ENCODE measurements at places on chromosomes 11 and 22.

GRCh38 chr22:49534386-49534785 is 293.3 kb downstream of the BRD1 start:
- no peak for DNase-seq

DNA sequence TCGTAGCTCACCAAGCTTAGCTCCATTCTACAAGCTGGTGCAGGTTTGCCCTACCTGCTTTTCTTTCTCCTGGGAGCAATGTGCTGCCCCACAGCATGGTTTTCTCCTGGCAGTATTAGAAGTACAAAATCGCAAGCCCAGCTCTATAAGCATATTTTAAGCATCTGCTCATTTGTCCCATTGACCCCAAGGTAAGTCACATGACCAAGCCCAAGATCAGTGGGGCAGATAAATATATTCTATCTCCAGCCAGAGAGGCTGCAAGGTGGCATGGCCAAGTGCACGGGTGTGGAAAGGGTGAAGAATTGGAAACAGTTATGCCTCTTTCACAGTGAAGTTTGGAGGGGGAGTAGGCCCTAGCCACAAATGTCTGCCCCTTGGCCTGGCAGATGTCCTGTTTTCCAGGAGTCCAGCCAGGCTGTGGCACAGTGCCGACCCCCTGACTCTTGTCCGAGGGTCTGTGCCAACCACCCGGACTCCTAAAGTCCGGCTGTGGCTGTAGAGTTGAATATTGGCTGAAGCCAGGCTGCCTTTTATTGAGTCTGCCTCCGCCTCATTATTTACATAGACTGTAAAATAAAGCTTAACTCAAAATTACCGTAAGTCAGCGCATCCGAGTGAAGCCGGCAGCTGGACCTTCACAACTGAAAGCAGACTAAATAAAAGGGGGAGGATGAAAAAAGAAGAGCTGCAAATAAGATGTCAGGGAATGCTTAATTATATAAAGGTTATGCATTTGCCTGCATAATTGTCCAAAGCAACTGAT is 165.7 kb downstream of the COMMD9 start:
- no peak for DNase-seq

- no peak for DNase-seq
Measured at GRCh38 chr22:37368058-37368457, 59.2 kb downstream of the ELFN2 start.

DNA sequence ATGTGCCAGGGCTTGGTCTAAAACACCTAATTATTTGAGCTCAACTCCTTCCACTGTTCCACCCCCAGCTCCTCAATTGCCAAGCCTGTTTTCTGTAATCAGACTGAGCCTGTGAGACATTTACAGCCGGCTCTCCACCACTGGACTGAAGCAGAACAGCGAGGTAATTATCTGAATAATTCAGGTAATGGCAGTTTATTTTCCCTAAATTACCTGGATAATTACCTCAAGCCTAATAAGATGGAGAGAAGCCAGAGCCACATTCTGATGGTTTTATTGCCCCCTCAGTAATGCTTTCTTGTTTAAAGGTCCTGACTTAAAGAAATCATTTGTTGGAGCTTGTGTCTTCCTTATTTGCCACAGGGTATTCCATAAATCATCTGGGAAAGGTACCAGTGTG is 64.2 kb downstream of the FZD4 start:
- DNase-seq = no peak

DNA sequence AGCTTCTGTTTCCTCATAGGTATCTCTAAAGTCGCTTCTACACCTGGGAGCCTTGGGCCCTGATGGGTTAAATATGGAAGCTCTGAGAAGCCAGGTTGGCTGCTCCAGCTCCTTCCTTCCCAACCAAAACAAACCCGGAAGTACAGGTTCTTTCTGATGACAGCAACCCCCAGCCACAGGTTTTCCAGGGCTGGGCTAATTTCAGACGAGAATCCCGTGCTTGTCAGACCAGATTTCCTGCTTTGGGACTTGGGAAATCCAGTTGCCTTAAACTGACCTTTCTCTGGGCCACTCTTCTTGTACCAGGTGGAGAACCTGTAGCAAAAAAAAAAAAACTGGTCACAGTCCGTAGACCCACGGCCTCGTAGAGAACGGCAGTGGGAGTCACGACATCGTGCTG is 51.9 kb downstream of the RBX1 start:
- no peak for DNase-seq

GRCh38 chr22:47093720-47094119 is 331.3 kb downstream of the TBC1D22A start:
- no peak for DNase-seq

GRCh38 chr22:26502688-26503561 is 9.3 kb downstream of the TFIP11 start:
- no peak for DNase-seq

DNA sequence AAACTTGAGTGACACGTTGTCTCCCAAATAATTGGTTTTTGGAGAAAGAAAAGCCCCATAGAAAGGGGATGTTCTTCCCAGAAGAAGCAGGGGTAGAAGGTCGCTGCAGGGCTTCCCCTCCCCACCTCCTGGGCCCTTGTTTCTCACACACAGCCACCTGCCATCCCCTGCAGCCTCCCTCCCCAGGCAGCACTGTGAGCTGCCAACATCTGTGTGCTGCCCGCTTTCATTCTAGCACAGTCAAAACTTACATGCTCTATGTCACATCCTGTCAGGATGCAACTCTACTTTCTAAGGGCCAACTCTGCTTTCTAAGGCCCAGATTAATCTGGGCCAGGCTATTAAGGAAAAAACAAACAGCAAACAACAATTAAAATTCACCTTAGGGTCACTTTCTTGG is 309.4 kb upstream of the ZC3H12C start:
- DNase-seq = no peak

- DNase-seq = no peak
Measured at GRCh38 chr11:107583629-107584195, 7.2 kb upstream of the ELMOD1 start.

DNA sequence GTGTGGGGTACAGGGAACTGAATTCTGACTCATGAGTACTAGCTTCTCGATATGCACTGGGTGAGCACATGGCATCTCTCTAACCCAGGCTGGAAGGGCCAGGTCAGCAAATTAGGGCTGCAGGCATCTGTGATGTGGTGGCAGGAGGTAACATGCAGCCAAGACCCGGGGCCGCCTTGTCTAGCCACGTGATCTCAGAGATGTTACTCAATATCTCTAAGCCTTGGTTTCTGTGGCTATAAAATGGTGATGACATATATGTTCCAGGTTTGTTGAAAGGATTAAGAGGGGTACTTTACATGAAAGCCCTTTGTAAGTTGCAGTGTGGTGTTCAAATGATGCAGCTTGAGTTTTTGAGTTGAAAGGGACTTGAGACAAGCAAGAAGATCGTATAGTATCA is 3.2 kb downstream of the ST14 start:
- peak; percentile 57 for DNase-seq

GRCh38 chr22:49812838-49813237 is 14.8 kb downstream of the BRD1 start:
- no peak for DNase-seq

GRCh38 chr11:15747671-15748070 is 608.7 kb downstream of the SOX6 start:
- DNase-seq = no peak

- DNase-seq = peak; percentile 35
Measured at GRCh38 chr22:40176921-40177737, 596 bp upstream of the TNRC6B start.

GRCh38 chr11:60700689-60701468 is 1.5 kb downstream of the MS4A8 start:
- DNase-seq = peak; percentile 35

GRCh38 chr22:30890686-30891442 is 77.7 kb downstream of the MORC2 start:
- peak; percentile 20 for DNase-seq

DNA sequence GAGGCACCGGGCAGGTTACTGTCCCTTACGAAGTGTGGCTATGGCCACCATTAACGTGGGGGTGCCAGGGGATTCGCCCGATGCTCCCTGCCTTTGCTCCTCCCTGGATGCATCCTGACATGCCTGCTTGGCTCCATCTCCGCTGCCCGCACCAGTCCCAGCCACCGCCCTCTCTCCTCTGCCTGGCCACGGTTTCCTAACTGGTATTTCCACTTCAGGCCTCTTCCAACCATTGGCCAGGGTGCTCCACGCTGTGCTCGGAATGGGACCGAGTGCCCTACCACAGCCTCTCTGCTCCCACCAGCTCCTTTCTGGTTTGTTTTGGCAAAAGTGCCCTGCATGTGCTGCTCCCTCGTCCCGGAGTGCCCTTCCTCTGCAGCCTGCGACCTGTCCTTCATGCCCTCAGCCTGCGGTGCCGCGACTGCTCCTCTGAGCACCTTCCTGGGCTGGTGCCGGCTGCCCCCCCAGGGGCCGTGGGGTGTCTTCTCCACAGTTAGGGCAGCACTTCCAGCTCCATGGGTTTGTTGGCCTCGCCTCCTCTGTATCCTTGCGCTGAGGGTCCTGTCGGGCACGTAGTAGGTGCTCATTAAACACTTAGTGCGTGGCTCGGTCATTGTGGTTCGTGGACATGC is 12.6 kb upstream of the GRAMD4 start:
- DNase-seq = no peak

GRCh38 chr11:117187799-117188481 is 9.4 kb downstream of the SIDT2 start:
- DNase-seq = no peak

DNA sequence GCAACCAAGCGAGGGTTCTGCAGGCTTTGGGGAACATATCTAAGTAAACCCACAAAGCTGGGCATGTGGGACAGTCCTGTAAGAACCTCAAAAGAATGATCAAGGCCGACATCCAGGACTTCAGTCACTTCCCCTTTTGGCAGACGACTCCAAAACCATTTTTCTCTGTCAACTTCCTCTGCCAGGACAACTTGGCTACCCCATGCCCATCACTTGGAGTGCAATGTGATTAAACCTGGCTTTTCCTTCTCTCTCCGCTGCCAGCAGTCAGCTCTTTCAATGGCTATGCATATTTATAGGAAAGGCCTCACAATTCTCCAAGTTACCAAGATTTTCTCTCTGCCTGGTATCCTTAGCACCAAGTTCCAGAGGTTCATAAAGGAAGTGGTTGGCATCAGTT is 78.9 kb downstream of the C11orf58 start:
- no peak for DNase-seq

GRCh38 chr22:49284931-49285330 is 542.7 kb downstream of the BRD1 start:
- DNase-seq = no peak

DNA sequence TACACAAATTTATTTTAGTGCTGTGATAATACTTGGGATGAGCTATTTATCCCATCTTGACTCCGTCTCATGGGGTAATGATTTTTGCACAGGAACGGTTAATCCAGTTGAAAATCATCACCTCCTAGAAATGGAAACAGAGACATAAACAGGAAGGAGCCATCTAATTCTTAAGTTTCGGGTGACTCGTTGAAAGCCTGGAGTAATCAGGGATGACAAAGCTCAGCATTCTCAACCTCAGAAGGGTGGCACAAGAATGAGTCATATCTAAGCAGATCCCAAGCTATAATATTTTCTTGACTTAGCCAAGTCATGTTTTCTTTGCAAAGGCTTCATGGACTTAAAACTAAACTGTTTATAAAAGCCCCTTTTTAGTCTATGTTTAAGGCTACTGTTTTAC is 280.8 kb upstream of the CCDC90B start:
- peak; percentile 5 for DNase-seq

GRCh38 chr11:82996966-82997606 is 74.6 kb downstream of the RAB30 start:
- DNase-seq = peak; percentile 59

DNA sequence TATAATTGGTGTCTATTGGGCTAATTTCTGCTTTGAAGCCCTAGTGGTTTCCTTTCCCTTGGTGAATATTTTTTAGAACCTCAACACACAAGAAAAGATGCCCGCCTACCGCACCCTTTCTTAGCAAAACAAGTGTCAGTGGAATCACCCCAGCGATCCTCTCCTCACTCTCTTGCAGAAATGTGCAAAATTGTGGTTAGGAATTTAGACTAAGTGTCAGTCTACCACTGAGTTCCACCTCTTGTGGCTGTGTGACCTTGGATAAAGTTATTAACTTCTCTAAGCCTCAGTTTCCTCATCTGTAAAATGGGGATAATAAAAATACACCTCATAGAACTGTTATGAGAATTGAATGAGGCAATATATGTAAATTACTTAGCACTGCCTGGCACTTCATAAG is 5.3 kb upstream of the JAML start:
- no peak for DNase-seq

- peak; percentile 91 for DNase-seq
Measured at GRCh38 chr22:50305923-50306566, 1.4 kb downstream of the PLXNB2 start.

- peak; percentile 97 for DNase-seq
Measured at GRCh38 chr22:39292561-39293074, 26.8 kb downstream of the RPL3 start.

DNA sequence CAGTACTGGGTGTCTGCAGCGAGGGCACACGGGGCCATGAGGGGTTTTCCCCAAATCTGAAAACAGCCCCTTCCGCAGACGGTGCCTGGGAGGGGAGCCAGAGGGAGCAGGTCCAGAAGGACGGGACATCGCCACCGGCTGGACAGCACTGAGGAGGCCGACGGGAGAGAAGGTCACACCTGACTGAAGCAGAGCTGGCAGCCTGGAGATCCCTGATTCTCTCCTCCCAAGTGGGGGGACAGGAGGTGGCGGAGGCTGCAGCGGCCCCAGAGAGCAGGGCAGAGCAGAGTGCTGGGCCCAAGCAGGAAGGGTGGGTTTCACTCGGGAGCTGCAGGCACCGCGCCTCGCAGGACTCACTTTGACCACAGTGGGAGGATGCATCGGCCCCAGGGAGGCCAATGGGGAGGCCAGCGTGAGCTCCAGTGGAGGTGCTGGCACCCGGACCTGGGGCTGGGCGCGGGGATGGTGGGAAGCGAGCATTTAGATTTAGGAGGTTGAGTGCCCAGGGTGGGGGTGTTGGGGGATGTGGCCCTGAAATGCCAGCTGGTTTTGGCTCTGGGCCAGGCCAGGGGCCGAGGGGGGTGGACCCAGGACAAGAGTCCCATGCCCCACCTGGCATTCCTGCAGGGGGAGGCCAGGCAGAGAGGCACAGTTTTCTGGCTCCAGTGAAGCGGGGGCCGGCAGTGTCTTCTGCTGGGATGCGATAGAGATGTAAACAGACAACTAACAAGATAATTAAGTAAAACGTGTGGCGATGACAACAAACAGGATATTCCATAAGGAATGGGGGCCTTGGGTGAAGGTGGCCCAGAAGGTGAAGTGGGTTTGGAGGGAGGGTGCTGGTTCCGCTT is 92.3 kb upstream of the FGF3 start:
- DNase-seq = no peak

GRCh38 chr11:111870113-111870512 is 1.3 kb downstream of the ALG9 start:
- no peak for DNase-seq

DNA sequence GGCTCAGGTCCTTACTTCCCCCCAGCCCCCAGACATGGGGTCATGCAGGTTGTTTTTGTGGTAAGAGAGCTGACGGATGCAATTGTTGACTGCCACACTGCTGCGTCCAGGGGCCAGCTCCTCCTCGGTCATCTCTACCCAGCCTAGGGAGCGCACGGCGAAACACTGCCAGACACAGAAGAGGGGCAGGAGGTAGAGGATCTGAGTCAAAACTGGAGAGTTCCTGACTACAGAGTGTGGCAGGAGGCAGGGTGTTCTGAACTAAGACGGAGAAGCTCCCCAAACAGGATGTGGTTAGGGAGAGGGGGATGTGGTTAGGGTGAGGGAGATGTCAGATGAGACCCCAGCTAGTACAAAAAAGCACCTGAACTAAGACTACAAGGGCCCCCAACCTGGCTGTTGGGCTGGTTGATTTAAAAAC is 12.3 kb downstream of the SMPD1 start:
- DNase-seq = no peak

- no peak for DNase-seq
Measured at GRCh38 chr11:63793161-63793560, 20.1 kb upstream of the SPINDOC start.

GRCh38 chr11:96817482-96818399 is 427.9 kb downstream of the JRKL start:
- DNase-seq = peak; percentile 7

- DNase-seq = no peak
Measured at GRCh38 chr11:124823512-124824376, 23.5 kb upstream of the MSANTD2 start.
